GM18507 (cell line): ENCODE measurements at places on chromosomes 16 and 17.
A peak's percentile ranks its signal among the peaks of the same experiment; 100 is the strongest.

- peak; percentile 45 for DNase-seq
Observed at GRCh38 chr17:74833501-74834377, 25.9 kb downstream of the GRIN2C start.

GRCh38 chr17:31072186-31072585, 22.6 kb upstream of the NF1 start:
- DNase-seq = no peak

DNA sequence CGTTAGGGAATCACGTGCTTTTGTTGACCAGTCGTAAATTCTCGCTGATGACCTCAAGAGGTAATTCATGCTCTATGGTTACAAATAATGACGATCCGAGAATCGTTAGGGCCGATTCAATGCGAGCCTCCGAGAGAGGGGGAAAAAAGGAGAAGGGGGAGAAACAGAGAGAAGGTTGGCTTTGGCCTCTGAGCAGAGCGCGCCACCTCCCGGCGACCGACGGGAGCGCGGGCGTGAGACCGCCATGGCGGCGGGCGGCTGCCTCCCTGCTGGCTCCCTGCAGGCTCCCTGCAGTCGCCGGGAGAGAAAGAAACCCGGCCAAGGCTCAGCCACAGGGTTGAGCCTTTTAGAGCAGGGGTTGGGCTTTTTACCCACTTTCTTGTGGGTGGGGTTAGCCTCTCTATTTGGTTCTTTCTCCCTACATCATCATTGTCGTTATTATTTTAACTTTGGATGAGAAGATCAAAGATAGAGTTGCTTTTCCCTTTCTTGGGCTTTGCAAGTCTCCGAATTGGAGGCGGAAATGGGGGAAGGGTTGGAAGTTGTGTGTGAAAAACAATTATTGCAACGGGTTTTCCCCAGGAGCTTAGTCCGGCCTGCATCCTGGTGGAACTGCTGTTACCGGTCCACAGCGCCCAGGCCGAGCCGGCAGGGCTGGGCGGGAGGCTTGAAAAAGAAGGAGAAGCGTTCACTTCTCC, 410 bp upstream of the HOXB5 start:
- DNase-seq = peak; percentile 81

- DNase-seq = no peak
Observed at GRCh38 chr17:82840431-82840831, 609 bp upstream of the ZNF750 start.

DNA sequence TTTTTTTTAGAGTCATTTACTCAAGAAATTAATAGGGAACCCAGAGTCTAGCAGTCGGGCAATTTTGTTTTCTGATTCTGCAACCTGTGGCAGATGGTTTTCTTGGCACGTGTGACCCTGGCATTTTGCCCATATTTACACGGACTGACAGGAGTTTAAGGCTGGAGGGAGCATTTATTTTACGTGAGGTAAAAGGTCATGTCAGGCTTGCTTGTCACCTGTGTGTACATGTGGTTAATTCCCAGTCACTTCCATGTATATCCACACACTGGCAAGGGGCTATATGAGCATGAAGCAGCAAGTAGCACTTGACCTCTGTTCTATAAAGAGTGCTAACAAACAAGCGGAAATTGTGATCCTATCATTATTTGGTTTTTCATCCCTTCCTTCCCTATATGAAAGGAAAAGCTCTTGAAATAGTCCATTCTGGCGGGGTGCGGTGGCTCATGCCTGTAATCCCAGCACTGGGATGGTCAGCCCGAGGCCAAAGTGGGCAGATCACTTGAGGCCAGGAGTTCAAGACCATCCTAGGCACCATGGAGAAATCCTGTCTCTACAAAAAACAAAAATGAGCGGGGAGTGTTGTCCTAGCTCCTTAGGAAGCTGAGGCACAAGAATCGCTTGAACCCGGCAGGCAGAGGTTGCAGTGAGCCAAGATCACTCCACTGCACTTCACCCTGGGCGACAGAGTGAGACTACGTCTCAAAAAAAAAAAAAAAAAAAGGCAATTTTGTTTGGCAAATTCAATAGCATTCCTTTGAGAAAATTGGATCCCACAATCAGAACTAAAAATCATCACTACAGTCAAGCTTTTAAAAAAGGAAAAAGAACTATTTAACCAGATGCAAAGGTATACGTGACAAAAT, 2.1 kb downstream of the SPAG9 start:
- no peak for DNase-seq

DNA sequence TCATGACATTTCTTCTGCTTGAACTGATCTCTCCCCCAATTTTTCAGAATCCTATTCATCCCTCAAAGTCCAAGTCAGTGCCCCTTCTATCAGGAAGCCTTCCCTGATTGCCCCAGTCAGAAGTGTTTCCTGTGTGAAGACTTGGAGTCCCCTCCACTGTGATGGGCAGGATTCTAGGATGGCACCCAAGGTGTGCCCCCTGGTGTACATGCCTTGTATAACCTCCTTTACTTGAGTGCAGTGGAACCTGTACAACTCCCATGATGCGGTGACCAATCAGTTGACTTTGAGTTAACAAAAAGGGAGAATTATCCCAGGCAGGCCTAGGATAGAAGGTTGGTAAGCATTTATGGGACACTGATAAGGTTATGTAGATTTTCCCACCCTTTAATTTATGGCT, 23.4 kb downstream of the MYH13 start:
- no peak for DNase-seq

DNA sequence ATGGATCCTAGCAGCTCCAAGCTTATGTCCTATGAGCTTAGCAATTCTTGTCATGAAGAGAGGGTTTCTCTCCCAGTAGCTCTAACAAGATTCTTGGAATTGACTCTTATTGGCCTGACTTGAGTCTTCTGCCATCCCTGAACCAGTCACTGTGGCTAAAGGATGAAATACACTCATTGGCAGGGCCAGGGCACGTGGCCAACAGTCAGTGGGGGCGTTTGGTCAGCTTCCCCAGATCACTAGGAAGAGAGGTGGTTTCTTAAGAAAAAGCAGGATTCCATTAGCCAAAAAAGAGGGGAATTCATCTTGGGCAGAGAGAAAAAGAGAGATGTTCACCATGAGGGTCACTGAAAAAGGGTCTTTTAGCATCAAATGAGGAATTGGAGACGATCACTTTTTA, 363.2 kb downstream of the SNX29 start:
- DNase-seq = no peak

DNA sequence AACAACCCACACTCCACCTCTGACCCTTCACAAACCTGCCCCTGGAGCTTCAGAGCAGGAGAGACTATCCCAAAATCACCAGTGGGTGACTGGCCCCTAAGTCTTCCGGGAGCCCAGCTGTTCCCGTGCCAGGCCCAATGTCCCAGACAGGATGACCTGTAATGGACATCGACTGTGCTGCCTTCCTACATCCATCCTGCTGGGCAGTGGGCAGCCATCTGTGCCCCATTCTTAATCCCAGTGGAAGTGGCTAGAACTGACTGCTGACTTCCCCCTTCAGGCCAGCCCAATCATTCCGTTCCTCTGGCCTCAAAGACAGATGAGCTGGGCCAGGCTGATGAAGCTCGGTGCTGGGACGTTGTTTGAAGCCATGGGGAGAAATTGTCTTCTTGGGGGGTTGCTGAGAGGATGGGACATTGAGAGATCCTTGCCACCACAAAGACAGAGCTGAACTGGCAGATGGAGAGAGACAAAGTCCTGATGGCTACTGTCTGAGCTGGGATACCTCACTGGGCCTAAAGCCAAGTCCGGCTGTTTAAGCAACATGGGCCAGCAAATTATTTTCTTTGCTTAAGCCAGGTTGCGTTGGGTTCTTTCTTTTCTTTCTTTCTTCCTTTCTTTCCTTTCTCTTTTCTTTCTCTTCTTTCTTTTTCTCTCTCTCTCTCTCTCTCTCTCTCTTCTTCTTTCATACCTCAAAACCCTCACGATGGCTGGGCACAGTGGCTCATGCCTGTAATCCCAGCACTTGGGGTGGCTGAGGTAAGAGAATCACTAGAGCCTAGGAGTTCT, 17.9 kb upstream of the ALOX15B start:
- no peak for DNase-seq

GRCh38 chr16:80591071-80591915, 50.5 kb downstream of the DYNLRB2 start:
- no peak for DNase-seq

DNA sequence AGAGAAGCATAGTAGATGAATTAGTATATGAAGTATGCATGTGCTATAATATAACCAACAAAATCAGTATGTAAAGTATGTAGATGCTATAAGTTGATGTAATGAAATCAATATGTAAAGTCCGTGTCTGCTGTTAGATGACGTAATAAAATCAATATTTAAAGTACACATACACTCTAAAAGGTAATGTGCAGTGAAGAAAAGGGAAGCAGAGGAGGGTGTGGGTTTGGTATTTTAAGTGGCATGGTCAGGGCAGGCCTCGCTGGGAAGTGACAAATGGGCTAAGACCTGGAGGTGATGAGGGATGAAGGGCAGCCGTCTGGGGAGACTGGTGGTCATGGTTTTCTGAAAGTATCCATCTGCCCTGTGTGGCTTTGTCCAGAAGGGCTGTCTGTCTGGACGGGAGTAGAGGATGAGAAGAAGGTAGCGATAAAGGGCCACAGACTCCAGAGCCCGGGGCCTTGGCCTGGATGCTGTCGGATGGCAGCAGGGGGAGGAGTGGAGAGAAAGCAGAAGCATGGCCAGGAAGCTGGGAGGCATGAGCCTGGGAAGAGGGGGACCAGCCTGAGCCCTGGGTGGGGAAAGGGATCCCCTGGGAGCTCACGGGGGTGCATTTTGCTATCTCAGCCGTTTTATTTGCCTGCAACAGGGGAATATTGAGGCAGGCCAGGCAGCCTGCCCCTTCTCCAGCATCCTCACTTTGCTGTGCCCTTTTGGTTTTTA, 121.6 kb downstream of the NTN1 start:
- no peak for DNase-seq

- DNase-seq = no peak
Observed at GRCh38 chr17:36946726-36947091, 2.0 kb upstream of the AATF start.

DNA sequence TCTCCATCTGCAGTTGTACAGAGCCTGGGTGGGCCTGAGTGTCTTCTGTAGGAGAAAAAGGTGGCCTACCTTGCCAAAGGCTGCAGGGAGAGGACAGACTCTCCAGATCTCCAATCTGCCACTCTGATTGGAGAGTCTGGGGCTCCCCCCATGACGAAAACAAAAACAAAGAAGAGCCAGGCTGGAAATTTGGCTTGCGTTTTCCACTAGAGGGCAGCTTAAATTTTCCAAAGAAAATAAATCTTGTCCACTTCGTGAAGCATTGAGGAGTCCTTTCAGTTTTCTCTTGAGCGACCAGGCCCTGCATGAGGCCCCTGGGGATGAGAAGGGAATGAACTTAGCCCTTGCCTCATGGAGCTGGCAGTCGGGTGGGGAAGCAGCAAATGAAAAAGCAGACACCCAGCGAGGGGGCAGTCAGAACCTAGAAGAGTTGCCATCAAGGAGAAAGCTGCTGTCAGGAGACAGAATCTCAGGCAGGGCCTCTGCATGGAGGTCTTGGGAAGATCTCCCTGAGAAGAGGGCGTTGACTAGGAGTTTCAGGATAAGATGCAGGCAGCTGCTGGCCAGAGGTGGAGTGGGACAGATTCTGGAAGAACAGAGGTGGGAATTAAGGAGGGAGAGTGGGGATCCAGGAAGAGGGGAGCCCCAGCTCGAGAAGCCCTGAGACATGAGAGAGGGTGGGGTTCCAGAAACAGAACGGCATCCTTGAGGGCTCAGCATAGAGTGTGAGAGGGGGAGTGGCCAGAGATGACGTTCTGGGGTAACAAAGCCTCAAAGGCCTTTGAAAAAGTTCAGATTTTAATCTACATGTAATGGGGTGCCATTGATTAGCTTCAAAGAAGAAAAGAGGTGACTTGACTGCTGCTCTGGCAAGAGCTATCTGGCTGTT, 8.4 kb upstream of the SHCBP1 start:
- DNase-seq = no peak

DNA sequence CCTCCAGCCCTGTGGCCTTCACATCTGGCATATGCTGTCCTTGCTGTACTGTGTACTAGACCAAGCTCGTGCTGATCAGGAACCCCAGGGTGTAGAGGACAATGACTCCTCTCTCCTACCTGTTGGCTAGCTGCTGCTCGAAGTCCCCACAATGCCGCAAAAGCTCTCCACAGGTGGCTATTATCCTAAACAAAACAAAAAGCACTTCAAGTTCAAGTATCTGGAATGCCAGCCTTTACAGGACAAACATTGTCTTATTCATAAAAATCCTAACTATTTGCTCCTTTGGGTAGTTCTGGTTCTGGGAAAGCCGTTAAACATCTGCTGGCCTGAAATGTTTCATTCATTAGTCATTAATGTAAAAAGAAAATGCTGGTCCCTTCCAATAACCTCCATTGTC, 42.8 kb downstream of the COG7 start:
- no peak for DNase-seq

GRCh38 chr16:4089251-4089810, 26.9 kb downstream of the ADCY9 start:
- DNase-seq = no peak

- DNase-seq = no peak
Observed at GRCh38 chr17:17181666-17182597, 24.2 kb downstream of the PLD6 start.

GRCh38 chr16:3129137-3130131, 5.4 kb upstream of the ZNF213 start:
- no peak for DNase-seq

GRCh38 chr17:22268912-22269220, 576.5 kb downstream of the KCNJ18 start:
- no peak for DNase-seq

DNA sequence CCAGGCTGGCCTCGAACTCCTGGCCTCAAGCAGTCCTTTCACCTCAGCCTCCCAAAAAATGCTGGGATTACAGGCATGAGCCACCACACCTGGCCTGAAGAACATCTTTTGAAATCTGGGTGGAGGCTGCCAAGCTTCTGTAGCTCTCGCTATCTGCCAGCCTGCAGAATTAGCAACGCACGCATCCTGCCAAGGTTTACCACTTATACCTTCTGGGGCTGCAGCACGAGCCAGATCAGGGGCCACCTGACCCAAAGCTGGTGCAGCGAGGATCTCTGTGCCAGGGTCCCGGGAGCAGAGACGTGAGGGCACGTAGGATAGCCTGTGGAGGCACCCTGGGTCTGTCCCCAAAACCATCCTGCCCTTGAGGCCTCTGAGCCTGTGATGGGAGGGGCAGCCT, 22.2 kb downstream of the SLC38A8 start:
- DNase-seq = no peak

DNA sequence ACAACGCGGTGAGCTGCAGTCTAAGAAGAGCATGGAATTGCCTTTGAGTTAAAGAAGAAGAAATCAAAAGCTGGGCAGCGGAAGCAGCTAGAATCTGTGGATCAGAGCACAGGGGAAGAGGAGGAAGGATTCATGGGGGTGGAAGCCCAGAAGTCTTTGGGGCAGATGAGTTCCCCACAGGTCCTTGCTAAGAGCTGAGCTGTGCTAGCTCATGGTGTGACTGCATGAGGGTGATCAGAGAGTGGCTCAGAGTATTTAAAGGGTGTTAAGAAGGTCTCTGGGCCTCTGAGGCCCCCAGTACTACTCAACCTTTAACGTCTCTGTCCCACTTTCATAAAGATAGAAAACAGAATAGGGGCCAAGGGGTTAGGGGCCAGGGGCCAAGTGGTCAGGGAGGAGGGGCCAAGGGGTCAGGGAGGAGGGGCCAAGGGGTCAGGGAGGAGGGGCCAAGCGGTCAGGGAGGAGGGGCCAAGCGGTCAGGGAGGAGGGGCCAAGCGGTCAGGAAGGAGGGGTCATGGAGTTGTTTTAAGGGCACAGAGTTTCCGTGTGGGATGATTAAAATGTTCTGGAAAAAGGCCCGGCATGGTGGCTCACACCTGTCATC, 12.0 kb upstream of the TRPV3 start:
- no peak for DNase-seq

GRCh38 chr16:28585674-28586073, 11.2 kb downstream of the SULT1A2 start:
- DNase-seq = no peak

- no peak for DNase-seq
Observed at GRCh38 chr17:79749156-79749815, 18.5 kb downstream of the ENPP7 start.
